CD4-positive, alpha-beta memory T cell (primary cell): ENCODE measurements at places on chromosomes 5 and 9. TPM values are rescaled to one million over a fixed set of nuclear protein-coding genes. Genes with fewer than 3 reads are reported as not detected.

SPATA6L gene
- total RNA-seq = 3.4 TPM

RNF180 gene
- not detected for total RNA-seq

- no peaks in the 10 kb centered on the region for H3K27me3 ChIP-seq
- no peak overlapping the region for H3K27ac ChIP-seq
- H3K4me3 ChIP-seq = no peak overlapping the region
- H3K36me3 ChIP-seq = no peaks in the 10 kb centered on the region
These were observed 7.0 kb downstream of the IGFBPL1 start for GRCh38 chr9:38417003-38417945.

F2R gene
- 14.6 TPM for total RNA-seq

DNA sequence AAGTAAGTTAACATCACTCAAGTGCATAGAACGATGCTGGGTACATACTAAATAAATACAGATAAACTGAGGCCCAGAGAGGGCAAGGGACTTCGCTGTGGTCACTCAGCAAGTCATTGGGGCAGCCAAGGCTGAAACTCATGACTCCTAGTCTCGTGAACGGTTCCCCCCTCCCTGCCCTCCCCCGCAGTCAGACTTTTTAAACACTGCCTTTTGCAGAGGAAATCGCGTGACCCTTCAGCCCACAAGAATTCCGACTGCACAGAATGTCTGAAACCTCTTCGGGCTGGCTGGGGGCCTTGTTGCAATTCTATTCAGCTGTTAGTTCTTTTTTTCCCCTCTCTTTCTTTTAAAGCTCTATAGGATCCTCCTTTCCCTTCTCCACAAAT lies 28.1 kb downstream of the NEK6 start:
- no peaks in the 10 kb centered on the region for H3K36me3 ChIP-seq
- H3K27ac ChIP-seq = no peak overlapping the region
- DNase-seq = peak; percentile 49
- peaks cover 30% of the 10 kb centered on the region for H3K4me1 ChIP-seq
- H3K27me3 ChIP-seq = no peaks in the 10 kb centered on the region
- H3K4me3 ChIP-seq = no peak overlapping the region

DNA sequence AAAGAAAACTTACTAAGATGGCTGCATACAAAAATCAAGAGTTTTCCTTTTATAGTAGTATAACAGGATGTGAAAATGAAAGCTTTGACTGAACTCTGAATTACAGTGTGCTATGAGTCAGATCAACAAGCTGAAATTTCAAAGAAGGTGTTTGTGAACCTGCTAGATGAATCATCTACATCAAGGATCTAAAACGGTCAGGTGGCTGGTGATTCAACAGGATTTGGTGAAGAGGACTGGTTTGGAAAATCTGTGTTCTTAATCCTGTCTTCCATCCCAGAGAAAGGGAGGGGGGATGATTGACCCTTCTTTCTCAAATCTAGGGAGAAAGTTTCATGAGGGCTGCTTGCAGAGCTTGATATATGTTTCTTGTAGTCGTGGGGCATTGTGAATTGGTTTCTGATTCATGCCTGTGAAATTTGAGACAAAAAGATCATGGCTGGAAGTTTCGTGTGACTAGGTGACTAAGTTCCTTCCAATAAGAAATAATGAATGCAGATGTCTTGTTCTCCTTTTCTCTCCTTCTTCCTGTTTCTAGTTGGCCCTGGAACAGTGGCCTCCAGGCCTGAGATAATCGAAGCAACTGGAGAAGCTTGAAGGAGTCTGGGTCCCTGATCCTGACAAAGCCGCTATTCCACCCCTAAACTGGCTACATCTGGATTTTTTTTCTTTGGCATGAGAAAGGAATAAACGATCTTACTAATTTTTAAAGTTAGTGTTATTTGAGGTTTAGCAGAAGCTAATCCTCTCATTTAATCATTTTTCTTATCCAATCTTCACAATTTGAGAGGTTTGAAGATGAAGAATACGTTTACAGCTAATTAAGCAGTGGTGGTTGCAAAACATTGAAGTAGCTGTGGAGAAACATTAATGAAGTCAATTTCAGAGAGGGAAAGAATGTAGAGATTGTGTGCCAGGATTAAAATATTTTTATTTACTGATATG lies 67.2 kb downstream of the MRPS30 start:
- no peaks in the 10 kb centered on the region for H3K4me1 ChIP-seq
- H3K27me3 ChIP-seq = no peaks in the 10 kb centered on the region
- H3K27ac ChIP-seq = no peak overlapping the region
- no peak for DNase-seq
- no peaks in the 10 kb centered on the region for H3K36me3 ChIP-seq
- no peak overlapping the region for H3K4me3 ChIP-seq

S1PR3 gene
- total RNA-seq = not detected

- H3K27ac ChIP-seq = no peak overlapping the region
- H3K27me3 ChIP-seq = no peaks in the 10 kb centered on the region
- no peak overlapping the region for H3K4me3 ChIP-seq
- DNase-seq = no peak
- no peaks in the 10 kb centered on the region for H3K36me3 ChIP-seq
These were observed 180.6 kb downstream of the ADAMTS12 start for GRCh38 chr5:33711094-33711679.

DNA sequence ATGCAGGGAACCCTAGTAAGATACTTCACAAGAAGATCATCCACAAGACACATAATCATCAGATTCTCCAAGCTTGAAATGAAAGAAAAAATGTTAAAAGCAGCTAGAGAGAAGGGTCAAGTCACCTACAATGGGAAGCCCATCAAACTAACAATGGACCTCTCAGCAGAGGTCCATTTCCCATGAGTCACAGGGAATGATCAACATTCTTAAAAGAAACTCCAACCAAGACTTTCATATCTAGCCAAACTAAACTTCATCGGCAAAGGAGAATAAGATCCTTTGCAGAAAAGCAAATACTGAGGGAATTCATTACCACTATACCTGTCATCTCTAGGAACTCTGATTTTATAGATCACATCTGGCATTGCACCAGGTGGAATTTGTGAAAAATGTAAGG lies 52.9 kb upstream of the SPATA31E1 start:
- H3K36me3 ChIP-seq = no peaks in the 10 kb centered on the region
- H3K4me1 ChIP-seq = no peaks in the 10 kb centered on the region
- no peak overlapping the region for H3K4me3 ChIP-seq
- H3K27me3 ChIP-seq = no peaks in the 10 kb centered on the region

DNA sequence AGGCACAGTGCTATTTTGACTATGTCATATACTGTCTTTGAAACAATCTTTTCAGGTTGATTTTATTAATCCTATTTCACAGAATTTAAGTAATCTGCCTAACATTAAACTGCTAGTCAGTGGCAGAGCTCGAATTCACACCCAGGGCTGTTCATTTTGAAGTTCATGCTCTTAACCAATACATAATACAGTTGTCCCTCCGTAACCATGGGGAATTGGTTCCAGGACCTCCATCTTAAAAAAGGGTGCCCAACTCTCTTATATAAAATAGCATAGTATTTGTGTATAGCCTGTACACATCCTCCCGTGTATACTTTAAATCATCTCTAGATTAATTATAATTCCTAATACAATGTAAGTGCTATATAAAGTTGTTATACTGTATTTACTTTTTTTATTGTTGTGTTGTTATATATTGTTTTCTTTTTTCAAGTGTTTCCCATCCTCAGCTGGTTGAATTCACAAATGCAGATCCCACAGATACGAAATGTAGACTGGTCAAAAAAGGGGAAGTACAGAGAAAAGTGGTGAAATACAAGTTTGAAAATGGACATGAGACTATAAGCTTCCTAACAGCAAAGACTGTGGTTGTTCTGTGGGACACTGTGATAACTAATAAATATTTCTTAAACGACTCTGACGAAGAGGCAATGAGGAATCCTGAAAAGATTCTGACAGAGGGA lies 18.3 kb downstream of the RFX3 start:
- no peaks in the 10 kb centered on the region for H3K27me3 ChIP-seq
- H3K27ac ChIP-seq = no peak overlapping the region
- no peaks in the 10 kb centered on the region for H3K36me3 ChIP-seq

PDE8B gene
- total RNA-seq = not detected

GRCh38 chr9:68720656-68721313 lies 15.7 kb downstream of the PIP5K1B start:
- peaks cover 3% of the 10 kb centered on the region for H3K27me3 ChIP-seq
- no peak overlapping the region for H3K4me3 ChIP-seq
- no peak overlapping the region for H3K27ac ChIP-seq
- H3K4me1 ChIP-seq = no peaks in the 10 kb centered on the region
- no peak for DNase-seq

DNA sequence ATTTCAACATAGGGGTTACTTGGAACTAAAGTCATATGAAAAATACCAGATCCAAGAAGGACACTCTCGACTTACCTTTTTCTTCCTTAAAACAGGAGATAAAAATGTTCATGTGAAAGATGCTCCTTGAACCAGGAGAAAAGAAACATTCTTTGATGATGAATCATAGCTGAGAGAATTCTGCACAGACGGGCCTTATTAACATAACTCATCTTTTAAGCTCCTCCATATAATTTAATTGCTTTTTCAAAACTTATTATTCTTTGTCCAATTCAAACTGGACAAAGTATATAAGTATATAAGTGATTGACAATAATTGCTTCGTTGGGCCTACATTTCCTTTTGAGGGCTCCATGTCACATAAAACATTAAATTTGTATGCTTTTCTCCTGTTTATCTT lies 945.2 kb upstream of the C9orf72 start:
- no peak overlapping the region for H3K27ac ChIP-seq
- DNase-seq = no peak
- no peaks in the 10 kb centered on the region for H3K36me3 ChIP-seq
- no peak overlapping the region for H3K4me3 ChIP-seq
- H3K4me1 ChIP-seq = no peaks in the 10 kb centered on the region
- no peaks in the 10 kb centered on the region for H3K27me3 ChIP-seq

DNA sequence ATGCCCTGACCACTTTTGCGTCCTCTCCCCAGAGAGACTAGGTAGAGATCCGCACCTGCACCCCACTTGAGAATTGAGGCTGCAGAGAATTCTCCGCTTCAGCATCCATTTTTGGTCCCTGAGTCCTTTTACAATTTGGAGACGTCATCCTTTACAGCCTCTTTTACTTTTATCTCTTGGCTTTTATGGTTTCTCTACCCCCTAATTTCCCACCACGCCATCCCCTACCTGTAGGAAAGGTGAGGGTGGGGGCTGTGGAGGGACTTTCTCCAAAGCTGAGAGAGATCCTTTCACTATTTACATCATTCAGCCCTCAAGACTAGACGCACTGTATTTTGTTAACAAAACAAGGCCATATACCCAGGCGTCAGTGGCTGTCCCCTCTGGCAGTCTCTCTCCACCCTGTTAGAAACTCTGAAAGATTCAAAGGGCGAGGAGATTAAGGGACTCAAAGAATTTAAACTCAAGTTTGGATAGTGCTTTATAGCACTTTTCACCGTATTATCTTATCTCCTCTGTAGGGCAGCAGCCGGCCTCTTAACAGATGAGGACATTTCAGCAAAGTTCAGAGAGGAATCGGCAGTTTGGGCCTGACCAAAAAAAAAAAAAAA lies 1.7 kb downstream of the MSX2 start:
- peaks cover 37% of the 10 kb centered on the region for H3K27me3 ChIP-seq
- no peak for DNase-seq
- H3K27ac ChIP-seq = no peak overlapping the region
- no peak overlapping the region for H3K4me3 ChIP-seq

GRCh38 chr5:59161221-59162105 lies 578.6 kb downstream of the RAB3C start:
- DNase-seq = no peak
- H3K4me1 ChIP-seq = peaks cover 5% of the 10 kb centered on the region
- no peak overlapping the region for H3K27ac ChIP-seq
- H3K36me3 ChIP-seq = no peaks in the 10 kb centered on the region
- no peaks in the 10 kb centered on the region for H3K27me3 ChIP-seq
- H3K4me3 ChIP-seq = no peak overlapping the region

ITGA1 gene
- 5.8 TPM for total RNA-seq

DNA sequence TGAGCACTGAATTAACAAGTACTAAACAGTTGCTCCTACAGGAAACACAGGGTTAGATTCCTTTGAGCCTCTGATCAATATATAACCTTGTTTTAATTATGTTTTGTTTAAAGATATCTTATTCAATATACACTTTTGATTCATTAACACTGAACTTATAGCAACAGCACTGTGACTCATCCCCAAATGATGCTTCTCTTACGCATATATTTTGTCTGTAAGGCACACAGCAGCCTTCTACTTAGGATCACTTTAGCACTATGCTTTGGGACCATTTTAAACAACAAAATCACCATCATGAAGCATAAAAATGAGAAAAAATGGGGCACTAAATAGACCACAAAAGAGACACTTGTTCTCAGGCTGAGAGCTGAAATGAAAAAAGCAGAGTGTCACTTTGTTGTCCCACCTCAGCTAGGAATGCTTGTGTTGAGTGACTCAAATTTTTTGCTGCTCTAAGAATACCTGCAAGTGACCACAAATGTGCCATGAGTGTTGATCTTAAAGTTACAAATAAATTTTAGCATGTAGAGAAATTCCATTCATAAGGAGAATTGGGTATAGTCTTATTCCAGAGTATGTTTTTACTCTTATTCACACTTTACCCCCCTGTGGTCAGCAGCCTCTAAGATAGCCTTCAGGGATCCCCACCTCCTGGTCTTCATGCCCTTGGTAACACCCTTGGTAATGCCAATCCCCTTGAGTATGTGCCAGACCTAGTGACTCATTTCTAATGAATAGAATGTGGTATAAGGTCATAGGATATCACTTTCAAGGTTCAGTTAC lies 252.7 kb upstream of the IL12B start:
- no peaks in the 10 kb centered on the region for H3K36me3 ChIP-seq
- H3K4me3 ChIP-seq = no peak overlapping the region
- no peak for DNase-seq
- H3K27me3 ChIP-seq = no peaks in the 10 kb centered on the region
- H3K27ac ChIP-seq = no peak overlapping the region

ITK gene
- 421 TPM for total RNA-seq

- H3K4me3 ChIP-seq = no peak overlapping the region
- H3K36me3 ChIP-seq = no peaks in the 10 kb centered on the region
- no peaks in the 10 kb centered on the region for H3K4me1 ChIP-seq
These were observed 37.6 kb upstream of the SLCO6A1 start for GRCh38 chr5:102536323-102536928.

RFESD gene
- 9.3 TPM for total RNA-seq

- peak overlapping the region; percentile 78 for H3K27ac ChIP-seq
- H3K27me3 ChIP-seq = no peaks in the 10 kb centered on the region
- no peaks in the 10 kb centered on the region for H3K36me3 ChIP-seq
- H3K4me1 ChIP-seq = peaks cover 55% of the 10 kb centered on the region
- DNase-seq = peak; percentile 82
These were observed 21.3 kb downstream of the KCTD16 start for GRCh38 chr5:144191998-144192397.

DNA sequence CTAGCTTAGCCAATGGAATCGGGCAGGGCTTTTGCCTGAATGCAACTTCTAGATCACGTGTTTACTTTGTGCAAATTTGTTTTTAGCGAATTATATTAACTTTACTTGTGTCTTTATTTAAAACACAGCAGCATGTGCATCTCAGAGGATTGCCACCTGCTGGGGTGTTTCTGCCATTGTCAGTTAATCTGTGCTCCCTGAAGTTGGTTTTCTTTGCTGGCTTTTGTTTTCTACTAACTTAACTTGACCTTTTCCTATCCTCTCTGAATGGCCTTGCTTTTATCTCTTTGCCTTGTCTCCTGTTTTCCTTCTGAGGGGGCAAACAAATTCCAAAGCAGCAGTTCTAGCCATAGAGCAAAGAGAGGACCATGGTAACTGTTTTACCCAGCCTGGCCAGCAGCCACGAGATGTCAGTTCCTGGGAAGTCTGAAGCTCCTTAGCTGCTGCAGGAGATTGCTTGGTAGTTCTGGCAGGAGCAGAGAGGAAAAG lies 67.6 kb downstream of the ARHGEF28 start:
- no peak overlapping the region for H3K4me3 ChIP-seq
- no peak overlapping the region for H3K27ac ChIP-seq
- no peaks in the 10 kb centered on the region for H3K27me3 ChIP-seq
- H3K36me3 ChIP-seq = no peaks in the 10 kb centered on the region
